ENCODE measurements at places on chromosomes 2 and 18. TPM values are rescaled to one million over a fixed set of nuclear protein-coding genes. Genes with fewer than 3 reads are reported as not detected.

MAP3K19 gene
- total RNA-seq: not detected

ALPI gene
- not detected for total RNA-seq

TM4SF20 gene
- not detected for total RNA-seq

PID1 gene
- total RNA-seq: 40.8 TPM

FAM228B gene
- 9.9 TPM for total RNA-seq

Measured in aortic smooth muscle cell (primary cell).